ENCODE measurements at places on chromosomes 7 and 10.
A peak's percentile ranks its signal among the peaks of the same experiment; 100 is the strongest.

DNA sequence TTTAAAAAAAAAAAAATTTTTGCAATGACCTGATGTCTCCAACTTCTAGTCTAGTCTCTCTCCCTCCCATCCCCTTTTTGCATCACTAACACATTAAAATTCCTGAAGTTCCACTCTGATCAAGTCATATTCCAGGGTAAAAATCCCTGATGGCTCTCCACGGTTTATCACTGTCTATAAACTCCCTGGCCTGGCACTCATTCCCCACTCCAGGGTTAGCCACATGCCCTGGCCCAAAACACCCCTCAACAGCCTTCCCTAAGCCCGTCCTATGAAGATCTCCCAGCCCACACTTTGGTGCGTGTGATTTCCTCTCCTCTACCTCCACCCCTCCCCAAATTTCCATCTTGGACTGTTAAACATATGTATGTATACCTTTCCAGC is 125.4 kb downstream of the JAZF1 start:
- no peak for DNase-seq

DNA sequence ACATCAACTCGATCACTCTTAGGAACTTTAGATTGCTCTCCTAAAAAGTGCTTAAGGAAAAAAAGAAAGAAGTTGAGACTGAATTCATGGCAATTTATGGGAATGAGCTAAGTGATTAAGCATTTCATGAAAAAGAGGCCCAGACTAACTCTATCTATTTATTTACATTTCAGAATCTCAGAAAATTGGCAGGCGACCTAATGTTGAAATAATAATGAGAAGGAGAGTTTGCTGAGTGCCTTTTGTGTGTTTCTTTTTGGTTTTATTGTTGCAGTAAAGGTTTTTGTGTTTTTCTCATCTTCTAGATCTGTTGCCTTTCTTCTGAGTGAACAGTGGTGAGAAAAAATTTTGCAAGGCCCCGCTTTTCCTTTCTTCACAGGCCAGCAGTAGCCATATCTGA is 3.8 kb downstream of the GRK5 start:
- DNase-seq: no peak

GRCh38 chr10:61359452-61359851 is 93.7 kb downstream of the TMEM26 start:
- DNase-seq: no peak

- DNase-seq: no peak
Observed at GRCh38 chr7:157291404-157292080, 45.3 kb upstream of the DNAJB6 start.

DNA sequence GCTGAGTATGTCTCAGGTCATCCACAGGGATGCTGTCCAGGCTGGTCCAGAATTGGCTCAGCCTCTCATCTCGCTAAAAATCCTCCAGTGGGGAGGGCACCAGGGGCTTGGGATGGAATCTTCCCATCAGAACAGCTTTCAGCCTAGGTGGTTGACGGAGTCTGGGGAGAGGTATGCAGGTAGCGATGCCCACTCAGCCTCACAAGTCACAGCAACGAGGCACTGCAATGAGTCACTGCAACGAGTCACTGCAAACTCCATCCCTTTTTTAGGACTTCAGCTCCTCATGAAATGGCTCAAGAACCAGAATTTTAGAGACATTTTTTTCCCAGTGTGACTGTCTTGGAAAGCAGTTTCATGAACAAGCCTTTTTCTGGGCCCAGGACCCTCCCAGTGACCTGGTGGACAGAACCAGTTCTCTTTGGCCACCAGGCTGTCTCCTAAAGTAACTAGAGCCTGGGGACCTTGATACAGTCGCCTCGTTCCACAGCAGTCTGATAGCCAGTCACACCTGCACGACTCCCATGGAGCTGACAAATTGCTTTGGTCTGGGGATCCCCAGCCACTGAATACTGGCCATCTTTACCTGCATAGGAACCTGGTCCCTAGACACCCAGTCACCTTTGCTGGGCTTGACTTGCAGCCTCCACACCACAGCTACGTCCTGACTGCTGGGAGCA is 41.3 kb upstream of the PPP2R2D start:
- DNase-seq: no peak

DNA sequence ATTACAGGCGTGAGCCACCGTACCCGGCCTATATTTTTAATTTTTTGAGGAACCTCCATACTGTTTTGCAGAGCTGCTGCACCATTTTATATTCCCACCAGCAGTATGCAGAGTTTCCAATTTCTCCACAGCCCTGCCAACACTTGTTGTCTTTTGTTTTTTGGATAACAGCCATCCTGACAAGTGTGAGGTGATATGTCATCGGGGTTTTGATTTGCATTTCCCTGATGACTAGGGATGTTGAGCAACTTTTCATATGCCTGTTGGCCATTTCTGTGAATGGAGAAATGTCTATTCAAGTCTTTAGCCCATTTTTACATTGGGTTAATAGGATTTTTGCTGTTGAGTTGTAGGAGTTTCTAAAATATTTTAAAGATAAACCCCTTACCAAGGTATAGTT is 22.2 kb downstream of the ENTPD7 start:
- DNase-seq: no peak

- no peak for DNase-seq
Observed at GRCh38 chr10:100816671-100817070, 71.3 kb downstream of the PAX2 start.

DNA sequence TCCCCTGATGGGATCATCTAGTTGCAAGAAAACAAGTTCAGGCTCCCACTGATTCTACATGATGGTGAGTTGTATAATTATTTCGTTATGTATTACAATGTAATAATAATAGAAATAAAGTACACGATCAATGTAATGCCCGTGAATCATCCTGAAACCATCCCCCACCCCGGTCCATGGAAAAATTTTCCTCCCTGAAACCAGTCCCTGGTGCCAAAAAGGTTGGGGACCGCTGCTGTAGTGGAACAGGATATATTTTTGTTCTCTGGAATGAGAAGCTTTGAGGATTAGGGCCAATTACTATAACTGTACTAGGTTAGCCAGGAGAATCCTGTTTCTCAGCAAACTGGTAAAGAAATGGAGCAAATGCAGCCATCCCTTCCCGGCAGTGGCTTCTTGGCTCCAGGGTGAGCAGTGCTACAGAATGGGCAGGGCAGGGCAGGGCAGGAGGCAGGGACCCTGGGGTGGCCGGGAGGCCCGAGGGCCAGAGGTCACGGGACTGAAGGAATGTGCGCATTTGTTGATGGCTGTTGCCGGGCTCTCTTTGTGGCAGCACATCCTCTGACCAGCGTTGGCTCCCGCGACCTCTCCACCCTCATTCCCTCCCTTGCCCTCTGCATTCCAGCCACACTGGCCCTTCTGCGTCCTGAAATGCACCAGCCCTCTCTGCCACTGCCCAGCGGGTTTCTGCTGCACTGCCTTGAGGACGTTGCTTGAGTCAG is 162.3 kb upstream of the NPS start:
- DNase-seq: no peak

GRCh38 chr10:28709001-28709710 is 31.8 kb downstream of the BAMBI start:
- no peak for DNase-seq

DNA sequence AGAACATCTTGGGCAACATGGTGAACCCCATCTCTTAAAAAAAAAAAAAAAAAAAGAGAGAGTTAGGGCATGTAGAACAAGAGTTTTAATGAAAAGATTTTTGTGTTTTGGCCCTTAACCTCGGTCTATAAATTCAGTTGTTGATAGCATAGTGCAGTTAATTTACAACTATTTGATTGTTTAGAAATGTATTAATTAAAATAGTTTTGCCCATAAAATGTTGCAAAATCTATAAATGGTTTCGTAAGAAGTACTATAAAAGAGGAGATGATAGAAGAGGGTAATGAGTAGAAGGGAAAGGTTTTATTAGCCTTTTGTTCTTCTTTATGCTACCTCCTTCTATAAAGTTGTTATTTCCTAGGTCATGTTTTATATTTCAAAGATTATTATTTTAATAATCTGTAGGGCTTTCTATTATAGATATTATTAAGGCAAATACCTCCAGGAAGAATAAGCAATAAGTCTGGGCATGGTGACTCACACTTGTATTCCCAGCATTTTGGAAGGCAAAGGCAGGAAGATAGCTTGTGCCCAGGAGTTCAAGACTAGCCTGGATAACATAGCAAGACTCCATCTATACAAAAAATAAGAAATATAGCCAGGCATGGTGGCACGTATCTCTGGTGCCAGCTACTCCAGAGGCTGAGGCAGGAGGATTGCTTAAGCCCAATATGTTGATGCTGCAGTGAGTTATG is 73.3 kb downstream of the MCU start:
- no peak for DNase-seq

- DNase-seq: no peak
Observed at GRCh38 chr10:74587109-74587854, 239.1 kb upstream of the KAT6B start.

- DNase-seq: no peak
Observed at GRCh38 chr7:57868771-57869483, 418.9 kb downstream of the ZNF716 start.

DNA sequence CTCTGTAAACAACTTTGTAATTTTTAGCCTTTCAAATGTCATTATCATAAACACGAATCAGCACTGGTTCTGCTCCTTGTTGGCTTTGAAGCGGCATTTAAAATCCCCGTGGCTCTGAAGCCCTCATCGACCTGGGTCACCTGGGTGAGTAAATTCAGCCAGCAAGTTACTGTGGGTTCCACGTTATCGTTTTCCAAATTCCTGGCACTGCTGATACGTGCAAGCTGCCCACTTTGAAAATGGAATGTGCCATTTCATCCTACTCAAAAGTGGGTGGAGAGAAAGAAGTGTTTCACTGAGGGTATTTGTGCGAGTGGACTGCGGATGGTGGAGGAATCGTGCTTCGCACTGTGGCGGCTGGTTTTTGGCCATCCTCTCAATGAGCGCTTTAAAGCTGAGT is 281.7 kb downstream of the KLF6 start:
- DNase-seq: no peak

- no peak for DNase-seq
Observed at GRCh38 chr10:112914288-112914952, 35.6 kb upstream of the TCF7L2 start.

GRCh38 chr7:17063045-17063383 is 181.2 kb upstream of the AGR3 start:
- DNase-seq: no peak

DNA sequence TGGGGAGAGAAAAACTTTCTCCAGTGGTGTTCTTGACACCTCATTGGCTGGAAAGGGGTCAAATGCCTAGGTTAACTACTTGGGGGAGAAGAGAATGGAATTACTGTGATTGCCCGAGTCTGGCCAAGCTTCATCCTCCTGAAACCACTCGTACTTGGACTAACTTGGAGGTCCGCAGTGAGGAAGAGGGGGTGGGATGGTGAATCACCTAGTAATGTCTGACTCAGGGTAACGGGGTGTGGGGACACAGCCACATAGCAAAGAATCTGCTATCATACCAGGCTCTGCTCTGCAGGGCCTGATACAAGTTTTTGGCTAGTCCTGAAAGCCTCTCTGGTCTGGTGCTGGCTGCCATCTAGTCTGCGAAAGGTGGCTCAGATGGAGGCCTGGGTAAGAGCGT is 190.9 kb downstream of the RPS24 start:
- DNase-seq: no peak

- peak; percentile 40 for DNase-seq
Observed at GRCh38 chr10:11242443-11243387, 225.0 kb downstream of the CELF2 start.

- no peak for DNase-seq
Observed at GRCh38 chr10:10917031-10917430, 100.6 kb upstream of the CELF2 start.

DNA sequence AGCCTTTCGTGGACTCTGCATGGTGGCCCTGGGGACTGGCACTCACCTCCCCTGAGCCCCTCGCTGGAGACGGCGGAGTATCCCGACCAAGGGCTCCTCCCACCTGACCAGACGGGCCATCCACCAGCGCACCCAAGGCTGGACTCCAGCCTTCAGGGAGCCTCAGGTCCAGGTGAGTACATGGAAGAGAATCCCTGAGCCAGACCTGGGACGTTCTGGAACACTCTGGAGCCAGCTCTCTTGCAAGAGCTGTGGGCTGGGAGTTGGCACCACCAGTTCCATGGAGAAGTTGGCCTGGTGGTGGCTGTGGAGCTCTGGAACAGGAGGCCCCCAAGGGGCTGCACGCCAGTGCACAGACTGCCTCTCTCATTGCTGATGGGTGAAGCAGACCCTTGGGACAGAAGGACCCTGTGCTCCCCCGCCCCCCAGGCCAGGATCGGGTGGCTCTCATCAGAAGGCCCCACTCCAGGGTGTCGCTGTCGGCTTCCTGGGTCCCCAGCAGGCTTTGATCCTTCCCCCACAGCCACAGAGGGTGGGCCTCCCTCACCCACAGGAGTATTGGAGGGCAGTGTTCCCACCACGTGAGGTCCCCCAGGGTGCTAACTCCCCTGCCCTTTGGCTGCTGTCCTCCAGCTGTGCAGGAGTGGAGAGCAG is 189.9 kb downstream of the EBF3 start:
- no peak for DNase-seq

DNA sequence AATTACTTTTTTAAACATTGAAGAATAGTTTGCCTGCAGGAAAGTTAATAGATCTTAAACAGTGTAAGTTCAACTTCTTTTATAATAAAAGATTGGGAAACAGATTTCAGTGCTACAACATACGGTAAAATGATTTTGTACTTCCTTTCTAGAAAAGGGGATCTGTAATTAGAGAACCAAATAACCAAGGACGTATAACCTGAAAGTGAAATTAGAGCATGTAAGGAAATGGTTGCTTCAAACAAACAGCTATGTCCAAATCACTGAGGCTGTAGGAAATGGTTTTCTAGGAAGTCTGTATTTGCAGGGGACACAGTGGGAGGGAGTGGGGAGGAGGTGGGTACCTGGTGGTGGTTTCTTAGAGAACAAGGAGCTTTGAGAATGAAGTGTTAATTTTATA is 57.9 kb upstream of the EXOC6 start:
- DNase-seq: no peak

DNA sequence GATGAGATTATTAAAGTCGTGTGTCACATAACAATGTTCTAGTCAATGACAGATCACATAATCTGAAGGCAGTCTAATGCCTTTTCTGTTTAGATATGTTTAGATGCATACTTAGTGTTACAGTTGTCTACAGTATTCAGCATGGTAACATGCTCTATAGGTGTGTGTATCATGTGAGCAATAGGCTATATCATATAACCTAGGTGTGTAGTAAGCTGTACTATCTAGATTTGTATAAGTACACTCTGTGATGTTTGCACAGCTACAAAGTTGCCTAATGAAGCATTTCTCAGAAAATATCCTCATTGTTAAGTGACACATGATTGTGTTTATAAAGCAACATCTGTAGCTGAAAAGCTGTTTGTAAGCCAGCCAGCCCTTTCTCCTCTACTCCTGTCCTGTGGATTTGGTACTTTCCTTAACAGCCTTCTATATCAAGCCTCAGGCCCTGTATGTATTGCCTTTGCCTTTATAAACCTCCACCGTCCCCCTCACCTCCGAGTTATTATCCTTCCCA is 6.3 kb downstream of the HECTD2 start:
- DNase-seq: no peak

- DNase-seq: no peak
Observed at GRCh38 chr10:51744235-51745000, 45.0 kb upstream of the CSTF2T start.

- no peak for DNase-seq
Observed at GRCh38 chr10:107899075-107899474, 734.6 kb upstream of the SORCS1 start.

GRCh38 chr10:60652628-60653027 is 125.7 kb upstream of the CDK1 start:
- DNase-seq: no peak

Data from activated CD4-positive, alpha-beta T cell treated with anti-CD3 and anti-CD28 coated beads, Interleukin-2, amount 50 U/mL, for 48 hours (primary cell).